ENCODE measurements at places on chromosomes 3 and 15.
A peak's percentile ranks its signal among the peaks of the same experiment; 100 is the strongest.

DNA sequence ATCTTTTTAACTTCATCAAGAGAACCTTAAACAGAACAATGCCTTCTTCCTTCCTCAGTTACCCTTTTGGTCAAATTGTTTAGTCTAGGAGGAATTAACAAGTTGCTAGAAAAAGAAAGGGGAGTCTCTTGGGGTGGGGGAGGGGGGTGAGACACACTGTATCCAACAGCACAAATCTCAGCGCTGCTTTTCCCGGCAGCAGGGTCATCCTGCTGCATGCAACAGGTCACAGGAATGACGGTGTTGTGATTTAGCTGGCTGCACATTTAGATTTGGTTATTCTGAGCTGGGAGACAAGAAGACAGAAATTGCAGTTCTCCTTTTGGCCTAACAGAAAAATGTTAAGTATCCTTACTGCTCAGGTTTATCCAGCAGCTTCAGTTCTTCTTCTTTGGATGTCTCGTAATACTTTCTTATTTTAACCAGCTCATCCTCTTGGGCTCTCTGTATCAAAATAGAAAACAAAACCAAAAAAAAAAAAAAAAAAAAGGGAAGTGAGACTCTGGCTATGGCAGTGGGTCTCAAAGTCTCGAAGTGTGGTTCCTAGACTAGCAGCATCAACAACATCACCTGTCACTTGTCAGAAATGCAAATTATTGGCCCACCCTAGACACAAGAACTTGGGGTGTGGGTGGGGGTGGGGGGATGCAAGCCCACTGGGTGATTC lies 190.5 kb downstream of the GREM1 start:
- DNase-seq = no peak

- DNase-seq = peak; percentile 94
Observed at GRCh38 chr15:59372352-59373211, at the start of gene MYO1E. Gene MYO1E, minus strand, starts transcription at chr15:59372871. Its CDS starts 371 bp downstream, at chr15:59372500.

- no peak for DNase-seq
Observed at GRCh38 chr3:15876669-15877068, 78.9 kb upstream of the ANKRD28 start.

GRCh38 chr3:131925571-131925970 lies 109.2 kb downstream of the CPNE4 start:
- no peak for DNase-seq

GRCh38 chr3:193593668-193594030 lies 641 bp downstream of the OPA1 start:
- peak; percentile 23 for DNase-seq

- no peak for DNase-seq
Observed at GRCh38 chr3:136858381-136858780, 3.6 kb upstream of the NCK1 start.
